ENCODE measurements at places on chromosomes 1 and 21.
A peak's percentile ranks its signal among the peaks of the same experiment; 100 is the strongest.

DNA sequence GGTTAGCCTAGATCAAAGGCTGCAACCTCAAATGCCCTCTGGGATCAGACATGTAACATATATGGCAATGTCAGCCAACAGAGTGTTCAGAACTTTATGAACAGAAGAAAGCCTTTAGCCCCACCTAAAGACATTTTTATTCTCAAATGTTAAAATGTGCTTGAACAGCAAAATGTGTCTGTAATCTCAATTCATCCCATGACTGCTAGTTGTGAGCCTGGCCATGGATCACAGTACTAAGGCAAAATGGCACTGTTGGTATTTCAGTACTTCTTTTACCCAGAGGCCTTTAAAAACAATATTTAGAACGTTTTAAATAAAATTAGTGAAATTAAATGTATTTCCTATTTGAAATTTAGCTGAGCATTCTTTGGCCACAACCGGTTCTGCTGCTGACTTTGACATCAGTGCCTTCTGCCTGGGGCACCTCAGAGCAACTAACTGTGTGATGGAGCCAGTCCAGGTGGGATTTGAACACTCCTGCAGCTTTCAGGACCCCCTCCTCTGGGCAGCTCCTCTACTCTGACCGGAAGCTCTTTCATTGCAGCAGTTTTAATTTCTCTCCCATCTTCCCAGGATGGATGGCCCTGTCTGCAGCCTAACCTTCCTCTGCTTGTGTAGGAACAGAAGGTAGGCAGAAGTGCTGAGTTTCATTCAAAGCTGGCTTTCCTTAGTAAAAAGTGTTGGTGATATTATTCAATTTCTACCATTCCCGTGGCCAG lies 68.3 kb upstream of the NFIA start:
- DNase-seq, result no peak

DNA sequence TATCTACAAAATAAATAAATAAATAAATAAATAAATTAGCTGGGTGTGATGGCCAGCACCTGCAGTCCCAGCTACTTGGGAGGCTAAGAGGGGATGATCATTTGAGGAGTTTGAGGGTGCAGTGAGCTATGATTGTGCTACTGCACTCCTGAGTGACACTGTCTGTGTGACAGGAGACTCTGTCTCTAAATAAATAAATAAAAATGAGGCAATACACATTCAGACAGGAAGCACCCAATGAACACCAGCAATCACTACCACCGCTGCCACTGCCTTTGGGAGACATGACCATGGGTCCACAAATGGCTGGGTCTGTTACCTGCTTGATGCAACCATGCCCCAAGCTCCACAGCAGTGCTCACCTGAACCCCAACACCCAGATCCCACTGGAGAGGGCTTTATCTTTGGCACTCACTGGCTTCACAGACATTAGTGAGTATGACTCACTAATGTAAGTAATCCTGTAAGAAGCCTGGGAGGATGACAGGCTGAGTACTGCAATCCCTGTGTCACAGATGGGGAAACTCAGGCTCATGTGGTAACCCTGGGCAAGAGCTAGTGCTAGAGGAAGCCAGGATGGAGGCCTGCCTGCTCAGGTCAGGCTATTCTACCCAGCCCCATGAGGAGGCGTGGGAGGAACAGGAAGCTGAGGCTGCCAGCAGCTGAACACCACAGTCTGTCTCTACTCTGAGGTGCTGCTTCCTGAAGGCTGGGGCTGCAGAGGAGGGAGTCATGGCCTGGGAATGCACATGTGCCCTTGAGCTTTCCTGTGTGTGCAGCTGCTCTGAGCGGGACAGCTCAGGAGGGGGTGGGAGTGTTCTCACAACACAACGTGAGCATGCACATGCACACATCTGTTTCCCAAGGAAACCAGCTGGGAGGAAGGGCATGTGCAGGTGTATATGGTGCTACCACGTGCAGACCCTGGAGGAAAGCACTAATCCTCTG lies 43.0 kb downstream of the SLC9A1 start:
- DNase-seq, result peak; percentile 27

GRCh38 chr1:3879787-3880428 lies 20.2 kb downstream of the C1orf174 start:
- no peak for DNase-seq

GRCh38 chr1:160829766-160830165 lies 32.9 kb downstream of the CD244 start:
- no peak for DNase-seq

DNA sequence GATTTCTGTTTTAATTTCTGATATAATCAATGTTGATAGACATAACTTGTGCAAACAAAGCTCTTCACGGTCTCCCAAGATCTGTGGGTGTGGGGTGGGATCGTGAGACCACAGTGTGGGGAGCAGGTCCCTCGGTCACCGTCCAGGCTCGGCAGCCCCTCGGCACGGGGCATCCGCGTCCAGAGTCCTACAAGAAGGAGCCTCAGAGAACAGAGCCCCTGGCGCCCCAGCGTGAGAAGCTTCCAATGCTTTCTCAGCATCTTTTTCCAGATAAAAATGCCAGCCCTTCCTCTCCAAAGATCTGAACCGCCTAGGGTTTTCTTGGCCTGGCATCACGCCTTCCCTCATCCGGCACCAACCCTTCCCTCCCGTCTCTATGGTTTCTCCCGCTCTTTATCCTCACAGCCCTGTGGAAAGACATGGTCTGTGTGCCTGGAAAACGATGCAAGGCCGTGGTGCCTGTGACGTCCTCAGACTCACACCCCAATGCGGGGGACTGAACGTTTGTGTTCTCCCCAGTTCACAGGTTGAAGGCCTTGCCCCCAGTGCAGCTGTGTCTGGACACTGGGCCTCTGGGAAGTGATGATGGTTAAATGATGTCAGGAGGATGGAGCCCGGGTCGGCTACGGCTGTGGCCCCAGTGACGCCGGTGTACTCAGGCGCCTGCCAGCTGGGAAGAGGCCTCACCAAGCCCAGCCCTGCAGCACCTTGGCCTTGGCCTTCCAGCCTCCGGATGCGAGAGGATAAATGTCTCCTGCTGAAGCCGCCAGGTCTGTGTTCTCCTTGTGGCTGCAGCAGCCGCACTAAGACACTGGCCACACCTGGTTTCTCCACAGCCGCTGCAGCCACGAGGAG lies 45.9 kb upstream of the COL6A2 start:
- no peak for DNase-seq

GRCh38 chr1:232248276-232248820 lies 381.6 kb downstream of the SIPA1L2 start:
- DNase-seq, result no peak

DNA sequence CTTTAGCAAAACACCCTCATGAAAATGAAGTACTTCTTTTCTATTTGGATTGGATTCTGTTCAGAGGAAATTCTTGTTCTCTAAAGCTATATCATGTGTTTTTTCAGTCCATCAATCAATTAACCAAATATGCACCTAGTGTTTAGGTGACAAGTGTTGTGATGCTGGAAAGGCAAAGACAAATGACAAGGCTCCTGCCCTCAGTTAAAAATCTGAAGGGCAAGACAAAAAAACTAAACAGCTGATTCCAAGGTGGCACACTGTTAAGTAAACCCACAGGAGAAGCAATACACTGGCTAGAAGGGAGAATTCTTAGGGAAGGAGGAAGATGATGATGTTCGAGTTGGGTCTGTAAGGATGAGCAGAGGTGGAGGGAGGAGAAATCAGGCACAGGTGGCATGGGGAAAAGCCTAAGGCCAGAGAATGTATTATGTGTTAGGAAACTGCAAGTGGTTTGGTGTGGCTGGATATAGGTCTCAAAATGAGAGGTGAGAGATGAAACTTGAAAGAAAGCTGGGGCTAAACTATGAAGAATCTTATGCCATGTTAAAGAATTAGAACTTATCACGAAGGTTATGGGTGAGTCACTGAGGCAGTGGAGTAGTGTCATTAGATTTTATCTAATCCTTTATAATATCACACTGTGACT lies 51.8 kb upstream of the GFI1 start:
- no peak for DNase-seq

- DNase-seq, result no peak
Observed at GRCh38 chr1:170200621-170201397, 55.0 kb downstream of the NTMT2 start.

DNA sequence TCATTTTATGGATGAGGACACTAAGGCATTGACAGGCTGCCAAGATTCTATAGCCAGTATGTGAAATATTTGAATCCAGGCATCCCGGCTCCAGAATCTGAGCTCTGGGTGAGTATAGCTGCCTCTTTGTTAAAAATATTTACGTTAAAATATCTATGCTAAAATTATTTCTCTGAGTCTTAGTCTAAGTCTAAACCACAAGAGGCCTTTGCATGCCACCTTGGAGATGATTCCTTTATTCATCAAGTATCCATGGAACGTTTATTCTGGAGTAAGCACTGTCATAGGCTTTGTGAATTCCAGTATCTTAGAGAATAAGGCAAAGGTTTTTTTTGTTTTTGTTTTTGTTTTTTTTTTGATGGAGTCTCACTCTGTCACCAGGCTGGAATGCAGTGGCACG lies 116.4 kb downstream of the GREM2 start:
- DNase-seq, result no peak

DNA sequence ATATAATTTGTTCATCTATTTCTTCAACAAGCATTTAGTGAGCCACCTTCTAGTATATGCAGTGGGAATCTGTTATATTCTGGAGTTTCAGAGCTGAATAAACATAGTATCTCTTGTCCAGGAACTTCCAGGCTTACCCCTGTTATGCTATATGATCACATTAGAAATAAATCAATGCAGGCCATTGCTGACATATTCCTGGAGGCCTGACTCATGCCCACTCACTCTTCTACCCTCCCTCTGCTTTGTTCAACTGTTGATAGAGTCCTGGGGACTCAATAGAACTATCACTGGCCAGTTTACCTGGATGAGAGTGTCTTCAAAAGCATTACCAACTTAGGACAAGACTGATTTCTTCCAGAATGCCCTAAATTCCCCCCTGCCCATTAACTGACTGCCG lies 29.3 kb upstream of the SRSF10 start:
- no peak for DNase-seq

DNA sequence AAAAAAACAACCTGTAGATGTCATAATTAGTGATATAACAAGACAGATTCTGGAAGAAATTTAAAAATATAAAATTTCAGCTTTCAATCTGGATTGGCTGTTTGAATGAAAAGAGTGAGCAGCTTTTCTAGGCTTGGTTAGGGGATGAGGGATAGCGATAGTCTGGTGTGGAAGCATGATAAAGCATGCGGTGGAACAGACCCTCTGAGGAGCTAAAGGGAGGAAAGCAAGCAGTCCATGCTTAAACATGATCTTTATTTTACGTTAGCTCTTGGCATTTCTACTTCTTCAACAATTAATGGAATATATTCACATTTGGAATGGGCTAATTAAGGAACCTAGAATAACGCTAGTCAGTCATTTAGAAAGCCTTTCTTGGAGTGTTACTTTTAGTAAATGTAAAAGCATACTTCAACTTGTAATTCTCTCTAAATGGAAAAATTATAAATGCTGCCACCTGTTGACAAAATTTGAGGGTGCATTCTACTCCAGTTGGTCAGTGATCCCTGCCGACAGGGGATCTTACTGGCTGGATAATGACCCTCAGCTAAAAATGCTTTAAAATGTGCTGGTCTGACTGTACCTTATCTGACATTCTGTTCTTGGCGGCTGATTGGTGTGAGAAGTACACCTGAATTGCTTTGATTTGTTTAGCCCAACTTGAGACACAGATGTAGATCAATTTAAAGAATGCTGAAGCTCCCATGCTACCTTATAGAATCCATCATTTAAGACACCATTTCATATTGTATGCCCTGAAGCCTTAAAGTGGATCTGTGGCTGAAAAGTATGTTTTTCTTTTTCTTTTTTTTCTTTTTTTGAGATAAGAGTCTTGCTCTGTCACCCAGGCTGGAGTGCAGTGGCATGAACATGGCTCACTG lies 61.2 kb downstream of the AK4 start:
- DNase-seq, result peak; percentile 63

DNA sequence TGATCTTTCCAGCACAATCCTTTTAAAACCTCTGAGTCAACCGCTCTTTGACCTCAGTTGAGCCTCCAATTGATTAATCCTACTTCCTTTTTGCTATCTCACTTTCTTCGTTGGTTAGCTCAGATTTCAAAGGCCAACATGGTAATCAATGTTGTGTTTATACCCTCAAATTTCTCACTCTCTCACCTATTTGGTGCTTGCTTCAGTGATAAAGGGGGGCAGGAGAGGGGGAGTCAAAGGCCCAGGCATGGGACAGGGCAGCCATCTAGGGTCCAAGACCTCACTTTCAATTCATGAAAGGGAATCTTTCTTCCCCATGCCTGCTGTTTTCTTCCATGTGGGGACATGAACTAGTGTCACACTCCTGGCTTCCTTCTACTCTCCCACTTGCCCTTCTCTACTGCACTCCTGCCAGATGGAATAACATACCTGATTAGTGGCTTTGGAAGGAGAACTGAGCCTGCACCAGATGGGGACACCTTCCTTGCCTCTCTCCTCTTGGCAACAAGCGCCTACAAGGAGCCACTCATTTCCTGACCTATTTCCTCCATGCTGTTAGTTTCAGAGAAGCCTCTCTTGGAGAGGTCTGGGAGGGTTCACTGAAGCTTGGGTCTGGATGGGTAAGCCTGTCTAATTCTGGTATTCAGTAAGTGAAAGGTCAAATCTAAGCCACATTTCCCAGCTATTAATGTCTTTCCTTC lies 73.3 kb upstream of the ARHGAP29 start:
- DNase-seq, result no peak

DNA sequence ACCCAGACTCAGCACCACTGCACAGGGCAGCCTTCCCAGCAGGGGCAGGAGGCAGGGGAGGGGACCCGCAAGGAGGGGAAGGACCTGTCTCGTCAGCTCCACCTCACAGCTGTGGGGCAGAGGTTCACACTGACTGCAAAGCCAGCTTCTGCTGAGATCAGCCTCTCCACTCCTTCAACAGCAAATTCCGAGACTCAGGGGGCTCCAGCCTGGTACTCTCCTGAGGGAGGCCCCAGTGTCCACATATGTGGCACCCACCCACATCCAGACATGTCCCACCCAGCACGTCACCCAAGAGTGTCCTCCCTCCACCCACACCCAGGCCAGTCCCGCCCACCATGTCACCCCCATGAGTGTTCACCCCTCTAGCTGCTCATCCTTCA lies 329.5 kb downstream of the NPHP4 start:
- no peak for DNase-seq

Measured in NCI-H446 (cell line).